ENCODE measurements at places on chromosomes 12 and 14.

DNA sequence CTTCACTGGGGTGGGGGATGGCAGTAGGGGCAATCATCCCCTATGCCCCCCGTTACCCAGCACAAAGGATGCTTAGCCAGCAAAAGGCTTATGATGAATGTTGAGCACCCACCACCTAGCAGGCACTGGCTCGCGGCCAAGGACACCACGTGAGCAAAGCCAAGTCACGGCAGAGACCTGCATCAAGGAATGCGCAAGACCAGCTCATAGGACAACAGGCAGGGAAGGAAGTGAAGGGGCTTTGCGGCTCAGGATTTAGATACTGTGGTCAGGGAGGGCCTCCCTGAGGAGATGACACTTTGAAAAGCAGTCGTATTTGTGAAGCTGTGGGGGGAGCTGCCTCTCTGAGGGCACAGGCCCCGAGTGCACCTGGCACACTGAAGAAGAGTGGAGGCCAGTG is 32.8 kb downstream of the SH2B3 start:
- peak; percentile 68 for DNase-seq

GRCh38 chr12:115639648-115640012 is 637.9 kb downstream of the MED13L start:
- DNase-seq = no peak

- DNase-seq = no peak
These were observed 30.0 kb downstream of the GALNT16 start for GRCh38 chr14:69289811-69290520.

- no peak for DNase-seq
These were observed 369.1 kb downstream of the PRKD1 start for GRCh38 chr14:29558516-29558915.

- DNase-seq = no peak
These were observed 401.0 kb downstream of the TMEM121 start for GRCh38 chr14:105927096-105928060.
